ENCODE measurements at places on chromosomes 11 and 22.
A peak's percentile ranks its signal among the peaks of the same experiment; 100 is the strongest.

GRCh38 chr11:115084231-115084630, 405.9 kb downstream of the NXPE2 start:
- DNase-seq = no peak

- no peak for DNase-seq
These were observed 327 bp upstream of the CACNA1I start for GRCh38 chr22:39570226-39570625.

DNA sequence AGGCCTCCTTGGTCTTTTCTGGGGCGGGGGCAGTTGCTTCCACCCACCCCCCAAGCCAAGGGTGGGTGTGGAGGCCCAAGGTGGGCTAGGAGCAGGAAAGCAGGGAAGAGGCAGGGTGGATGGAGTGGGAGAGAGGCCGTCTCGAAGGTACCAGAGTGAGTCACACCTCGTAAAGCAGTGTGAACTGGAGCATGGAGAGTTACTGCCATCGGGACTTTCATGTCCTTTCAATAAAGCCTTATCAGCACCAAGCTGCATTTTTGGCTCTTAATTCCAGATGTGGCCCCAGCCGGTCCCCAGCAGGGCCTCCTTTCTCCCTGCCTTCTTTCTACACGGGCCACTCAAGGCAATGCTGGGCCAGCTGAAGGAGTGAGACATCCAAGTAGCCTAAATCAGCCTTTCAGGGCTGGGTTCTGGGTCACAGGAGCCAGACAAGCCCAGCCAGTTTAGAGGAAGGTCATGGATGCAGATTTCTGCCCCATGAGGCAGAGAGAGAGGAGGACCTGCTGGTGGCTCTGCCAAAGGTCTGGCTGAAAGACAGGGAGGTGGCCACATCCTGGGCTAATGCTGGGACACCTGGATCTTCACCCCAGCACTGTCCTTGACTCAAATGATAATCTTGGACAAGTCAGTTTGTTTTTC, 59.0 kb upstream of the CD82 start:
- DNase-seq = no peak

DNA sequence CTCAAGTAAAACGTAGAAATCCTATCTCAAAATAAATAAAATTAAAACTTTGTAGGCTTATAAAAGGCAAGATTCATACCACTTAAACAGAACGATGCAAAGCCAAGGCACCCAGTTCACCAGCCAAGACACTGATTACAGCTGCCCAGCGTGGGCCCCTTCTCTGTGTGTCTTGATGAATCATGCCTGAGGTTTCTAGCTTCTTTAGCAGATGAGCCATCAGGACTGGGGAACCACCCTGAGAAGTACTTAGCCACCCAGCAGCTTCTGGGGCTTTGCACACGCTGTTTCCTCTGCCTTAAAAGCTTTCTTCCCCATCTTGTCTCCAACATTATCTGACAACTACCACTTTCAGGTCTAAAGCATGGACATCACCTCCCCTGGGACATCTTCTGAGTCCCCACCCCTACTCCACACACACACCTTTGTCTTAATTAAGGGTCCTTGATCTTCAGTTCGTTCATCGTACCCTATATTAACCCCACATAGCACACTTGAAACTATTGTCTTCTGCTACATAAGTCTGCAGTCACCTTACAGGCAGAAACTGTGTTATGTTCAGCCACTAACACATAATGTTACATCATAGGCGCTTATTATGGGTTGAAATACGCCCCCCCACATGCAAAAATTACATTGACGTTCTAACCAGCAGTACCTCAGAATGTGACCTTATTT, 8.7 kb upstream of the LAYN start:
- DNase-seq = peak; percentile 93

GRCh38 chr22:36145881-36146280, 14.7 kb downstream of the APOL3 start:
- DNase-seq = no peak

DNA sequence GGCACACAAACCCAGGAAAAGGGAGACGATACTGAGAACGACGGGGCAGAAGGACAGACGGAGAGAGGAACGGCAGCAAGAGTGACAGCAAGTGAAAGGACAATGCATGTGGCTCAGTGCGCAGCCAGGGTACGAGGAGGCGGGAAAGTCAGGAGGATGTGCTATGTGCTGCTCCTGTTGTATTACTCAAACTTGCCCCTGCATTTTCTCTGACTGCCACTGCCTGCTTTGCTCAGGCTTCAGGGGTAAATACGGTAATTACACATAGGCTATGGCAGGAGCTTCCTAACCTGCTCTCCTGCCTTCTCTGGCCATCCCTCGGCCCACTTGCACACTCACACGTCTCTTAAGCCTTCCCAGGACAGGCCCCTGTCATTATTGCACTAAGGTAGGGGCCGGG, 94.8 kb downstream of the FEZ1 start:
- DNase-seq = no peak

DNA sequence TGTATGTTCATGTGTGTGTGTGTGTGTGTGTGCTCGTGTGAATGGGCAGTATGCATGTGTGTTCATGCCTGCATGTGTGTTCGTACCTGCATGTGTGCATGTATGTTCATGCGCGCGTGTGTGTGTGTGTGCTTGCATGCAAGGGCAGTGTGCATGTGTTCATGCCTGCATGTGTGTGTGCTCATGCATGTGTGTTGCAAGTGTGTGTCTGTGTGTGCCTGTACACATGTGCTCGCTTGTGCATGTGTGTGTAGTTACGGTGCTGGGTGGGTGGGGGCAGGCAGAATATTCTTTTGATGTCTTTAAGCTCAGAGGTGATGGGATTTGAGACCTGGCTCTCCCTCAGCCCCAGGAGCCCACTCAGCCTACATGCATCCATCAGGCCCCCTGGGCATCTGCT, 822.1 kb downstream of the BRD1 start:
- no peak for DNase-seq

- no peak for DNase-seq
These were observed 32.8 kb downstream of the CELSR1 start for GRCh38 chr22:46504584-46504983.

DNA sequence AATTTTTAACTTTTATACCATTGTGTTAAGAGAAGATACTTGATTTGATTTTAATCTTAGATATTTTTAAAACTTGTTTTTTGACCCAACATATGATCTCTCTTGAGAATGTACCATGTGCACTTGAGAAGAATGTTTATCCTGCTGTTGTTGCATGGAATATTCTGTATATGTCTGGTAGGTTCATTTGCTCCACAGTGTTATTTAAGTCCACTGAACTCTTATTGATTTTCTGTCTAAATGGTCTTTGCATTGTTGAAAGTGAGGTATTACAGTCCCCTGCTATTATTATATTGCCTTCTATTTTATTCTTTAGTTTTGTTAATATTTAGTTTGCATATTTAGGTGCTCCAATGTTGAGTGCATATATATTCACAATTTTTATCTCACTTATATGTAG, 397.3 kb upstream of the CCDC179 start:
- no peak for DNase-seq

GRCh38 chr22:34913826-34914225, 152.1 kb upstream of the ISX start:
- DNase-seq = no peak

GRCh38 chr11:2213384-2213842, 41.8 kb upstream of the TH start:
- DNase-seq = no peak

DNA sequence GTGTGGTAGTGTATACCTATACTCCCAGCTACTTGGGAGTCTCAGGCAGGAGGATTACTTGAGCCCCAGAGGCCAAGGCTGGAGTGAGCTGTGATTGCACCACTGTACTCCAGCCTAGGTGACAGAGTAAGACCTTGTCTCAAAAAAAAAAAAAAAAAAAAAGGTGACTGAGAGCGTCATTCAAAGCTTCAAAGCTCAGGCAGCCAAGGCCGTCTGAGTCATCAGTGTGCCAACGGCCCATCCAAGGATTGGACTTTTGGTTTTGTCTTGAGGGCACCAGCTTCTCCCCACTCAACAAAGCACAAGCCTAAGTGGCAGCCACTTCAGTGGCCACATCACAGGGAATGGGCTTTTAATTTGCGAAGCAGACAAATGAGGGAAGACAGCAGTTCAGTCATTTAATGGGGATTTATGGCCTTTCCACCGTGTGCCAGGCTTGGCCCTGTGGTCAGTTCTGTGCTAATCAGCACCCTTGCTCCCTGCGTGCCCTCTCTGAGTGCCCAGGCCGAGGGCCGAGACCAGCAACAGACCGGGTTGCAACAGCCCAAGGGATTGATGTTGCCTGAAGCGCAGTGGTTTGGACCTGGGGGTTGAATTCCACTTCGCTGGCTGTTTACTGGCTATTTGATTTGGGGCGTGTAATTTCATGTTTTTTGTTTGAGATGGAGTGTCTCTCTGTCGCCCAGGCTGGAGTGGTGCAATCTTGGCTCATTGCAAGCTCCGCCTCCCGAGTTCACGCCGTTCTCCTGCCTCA, 30.2 kb upstream of the CRYBB3 start:
- no peak for DNase-seq

DNA sequence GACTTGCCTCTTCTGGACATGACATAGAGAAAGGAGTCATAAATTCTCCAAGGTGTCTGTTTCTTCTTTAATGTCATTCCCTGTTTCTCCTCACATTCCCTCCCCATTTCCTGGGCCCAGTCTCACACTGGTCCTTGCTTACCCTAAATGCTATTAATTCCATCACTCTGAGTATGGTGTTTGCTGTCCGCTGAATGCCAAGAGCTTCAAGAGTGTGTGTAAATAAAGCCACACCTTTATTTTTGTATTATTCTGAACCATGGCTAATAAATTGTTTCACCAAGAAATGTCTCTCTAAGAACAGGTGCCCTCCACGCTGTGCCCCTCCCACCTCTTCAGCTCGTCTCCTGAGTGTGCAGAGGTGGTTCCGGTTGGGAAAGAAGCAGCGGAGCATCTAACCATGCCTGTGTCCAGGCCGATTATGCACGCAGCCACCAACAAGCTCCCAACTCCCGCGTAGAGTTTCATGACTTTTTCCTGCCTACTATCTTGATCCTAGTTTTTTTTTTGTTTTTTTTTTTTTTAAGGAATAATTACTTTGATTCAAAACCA, 8.6 kb downstream of the TMEM121B start:
- DNase-seq = no peak

- DNase-seq = peak; percentile 3
These were observed 287.9 kb downstream of the SWAP70 start for GRCh38 chr11:9951807-9952206.

- DNase-seq = peak; percentile 67
These were observed at the start of gene TYMP for GRCh38 chr22:50529897-50530579. TYMP (minus strand) TSS chr22:50530012; CDS start chr22:50529709, 303 bp downstream.

DNA sequence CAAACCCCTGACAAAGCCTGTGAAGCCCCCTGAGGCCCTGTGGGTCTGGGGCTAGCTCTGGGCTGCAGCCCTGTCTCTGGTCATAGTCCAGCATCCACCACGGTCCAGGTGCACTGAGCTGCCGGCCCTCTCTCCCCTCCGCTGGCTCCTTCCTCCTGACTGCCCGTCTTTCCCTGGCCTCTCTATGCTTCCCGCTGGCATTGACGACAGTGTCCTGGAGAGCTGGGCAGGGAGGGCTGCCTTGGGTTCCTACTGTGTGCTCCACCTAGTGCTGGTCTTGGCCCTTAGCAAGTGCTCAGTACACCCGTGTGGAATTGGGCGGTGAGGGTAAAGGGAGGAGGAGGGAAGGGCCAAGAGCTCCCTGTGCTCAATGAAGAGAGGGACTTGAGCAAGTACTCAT, 868 bp upstream of the MYEOV start:
- no peak for DNase-seq

GRCh38 chr11:12050470-12051286, 42.3 kb upstream of the DKK3 start:
- no peak for DNase-seq

GRCh38 chr11:75759832-75760231, 8.7 kb upstream of the DGAT2 start:
- no peak for DNase-seq

- peak; percentile 38 for DNase-seq
These were observed 28.9 kb downstream of the CLMP start for GRCh38 chr11:123166071-123166559.

DNA sequence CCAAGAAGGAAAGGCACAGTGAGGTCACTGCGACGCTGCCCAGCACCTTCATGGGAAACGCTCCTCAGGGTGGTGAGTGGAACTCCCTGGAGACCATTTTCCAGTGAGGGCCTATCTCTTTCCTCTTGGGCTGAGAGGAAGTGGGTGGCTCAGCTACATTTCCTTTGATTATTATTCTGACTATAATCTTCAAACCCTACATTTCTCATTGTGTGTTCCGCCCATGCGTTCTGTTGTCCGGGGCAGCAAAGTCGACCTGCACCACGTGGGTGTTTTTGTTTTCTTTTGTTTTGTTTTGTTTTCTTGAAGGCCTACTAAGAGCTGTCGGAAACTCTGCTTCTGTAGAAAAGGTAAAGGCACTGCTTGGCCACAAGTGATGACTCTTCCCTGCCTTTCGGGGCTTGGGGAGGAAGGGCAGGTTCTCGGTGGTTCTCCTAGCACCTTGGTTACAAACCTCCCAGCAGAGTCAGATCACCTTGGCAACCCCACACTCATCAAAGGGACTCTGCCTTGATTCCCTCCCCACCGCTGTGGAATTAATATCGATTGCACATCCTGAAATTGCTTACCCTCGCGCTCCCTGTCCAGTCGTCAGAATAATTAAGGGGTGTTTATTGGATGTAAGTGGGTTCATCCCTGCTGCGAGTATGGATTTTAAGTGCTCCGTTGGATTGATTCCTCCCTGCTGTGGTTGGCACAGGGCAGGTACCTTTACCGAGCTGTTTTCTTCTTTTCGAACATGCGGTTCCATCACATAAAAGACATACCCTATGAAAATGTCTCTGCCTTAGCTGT, 7.3 kb downstream of the PARVB start:
- DNase-seq = no peak

- DNase-seq = no peak
These were observed 67.4 kb downstream of the MICAL2 start for GRCh38 chr11:12177739-12178338.

- DNase-seq = no peak
These were observed 31.6 kb upstream of the CARS1 start for GRCh38 chr11:3088806-3089205.

DNA sequence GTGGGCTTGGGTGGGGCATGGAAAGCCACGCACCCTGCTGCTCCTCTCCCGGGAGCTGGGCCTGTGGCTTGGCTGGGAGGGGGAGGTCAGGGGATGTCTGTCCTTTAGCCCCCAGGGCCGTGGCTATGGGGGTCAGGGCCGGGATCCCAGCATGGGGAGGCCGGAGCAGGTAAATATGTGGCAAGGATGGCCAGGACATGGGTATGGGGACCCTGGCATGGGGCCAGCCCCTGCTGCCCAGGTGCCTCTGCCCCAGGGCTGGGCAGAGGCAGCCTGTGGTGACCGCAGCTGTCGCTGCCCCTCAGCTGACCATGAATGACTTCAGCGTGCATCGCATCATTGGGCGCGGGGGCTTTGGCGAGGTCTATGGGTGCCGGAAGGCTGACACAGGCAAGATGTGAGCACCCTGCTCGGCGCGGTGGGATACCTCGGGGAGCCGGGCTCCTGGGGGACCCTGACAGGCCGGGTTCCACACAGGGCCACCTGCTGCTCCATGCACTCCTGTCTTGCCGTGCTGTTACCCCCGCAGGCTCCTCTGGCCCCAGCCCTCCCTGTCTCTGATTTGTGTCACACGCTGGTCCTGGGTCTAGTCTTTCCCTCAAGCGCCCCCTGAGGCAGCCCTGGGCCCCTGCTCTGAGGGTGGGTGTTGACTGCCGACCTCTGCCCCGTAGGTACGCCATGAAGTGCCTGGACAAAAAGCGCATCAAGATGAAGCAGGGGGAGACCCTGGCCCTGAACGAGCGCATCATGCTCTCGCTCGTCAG, 8.1 kb upstream of the ANKRD13D start:
- no peak for DNase-seq

Data from AG08395 (cell line).